Stimulated activated CD4-positive, alpha-beta T cell treated with anti-CD3 and anti-CD28 coated beads, Interleukin-1b, Interleukin-23, amount 100 ng/mL, for 1 hour (primary cell): ENCODE measurements at places on chromosomes 1 and 21.

DNA sequence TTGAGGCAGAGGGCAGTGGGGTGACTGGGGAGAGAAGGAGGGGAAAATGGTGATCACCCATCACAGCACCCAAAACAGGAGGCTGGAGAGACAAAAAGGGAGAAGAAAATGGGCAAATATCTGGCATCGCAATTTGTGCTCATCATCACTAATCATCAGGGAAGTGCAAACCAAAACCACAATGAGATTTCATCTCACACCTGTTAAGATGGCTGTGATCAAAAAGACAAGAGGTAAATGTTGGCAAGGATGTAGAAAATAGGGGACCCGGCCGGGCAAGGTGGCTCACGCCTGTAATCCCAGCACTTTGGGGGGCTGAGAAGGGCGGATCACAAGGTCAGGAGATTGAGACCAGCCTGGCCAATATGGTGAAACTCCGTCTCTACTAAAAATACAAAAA, 74.0 kb downstream of the KIF14 start:
- no peak for DNase-seq

GRCh38 chr21:38997051-38997842, 186.0 kb downstream of the PSMG1 start:
- DNase-seq: no peak

- no peak for DNase-seq
Measured at GRCh38 chr1:153081736-153082135, 10.3 kb upstream of the SPRR2B start.

- DNase-seq: no peak
Measured at GRCh38 chr1:150905301-150905700, 18.4 kb downstream of the CTXND2 start.

DNA sequence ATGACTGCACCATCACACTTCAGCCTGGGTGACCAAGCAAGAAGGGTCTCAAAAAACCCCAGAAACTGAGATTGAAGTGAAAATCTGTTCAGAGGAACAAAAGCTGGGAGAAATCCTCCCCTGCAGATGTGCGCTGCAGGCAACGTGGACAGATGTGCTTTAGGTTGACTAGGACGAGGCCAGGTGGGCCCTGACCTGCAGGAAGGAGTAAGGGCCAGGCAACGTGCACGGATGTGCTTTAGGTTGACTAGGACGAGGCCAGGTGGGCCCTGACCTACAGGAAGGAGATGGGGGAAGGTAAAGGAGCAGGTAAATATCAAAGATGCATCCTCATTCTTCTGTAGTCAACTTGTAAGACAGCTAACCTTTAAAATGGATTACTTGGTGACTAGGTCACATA, 2.5 kb upstream of the KRTAP12-1 start:
- DNase-seq: no peak

GRCh38 chr1:31510304-31510703, 66.0 kb upstream of the TINAGL1 start:
- no peak for DNase-seq

- DNase-seq: no peak
Measured at GRCh38 chr1:68470388-68470970, 20.7 kb upstream of the RPE65 start.

GRCh38 chr1:61141288-61142042, 59.1 kb downstream of the NFIA start:
- no peak for DNase-seq

DNA sequence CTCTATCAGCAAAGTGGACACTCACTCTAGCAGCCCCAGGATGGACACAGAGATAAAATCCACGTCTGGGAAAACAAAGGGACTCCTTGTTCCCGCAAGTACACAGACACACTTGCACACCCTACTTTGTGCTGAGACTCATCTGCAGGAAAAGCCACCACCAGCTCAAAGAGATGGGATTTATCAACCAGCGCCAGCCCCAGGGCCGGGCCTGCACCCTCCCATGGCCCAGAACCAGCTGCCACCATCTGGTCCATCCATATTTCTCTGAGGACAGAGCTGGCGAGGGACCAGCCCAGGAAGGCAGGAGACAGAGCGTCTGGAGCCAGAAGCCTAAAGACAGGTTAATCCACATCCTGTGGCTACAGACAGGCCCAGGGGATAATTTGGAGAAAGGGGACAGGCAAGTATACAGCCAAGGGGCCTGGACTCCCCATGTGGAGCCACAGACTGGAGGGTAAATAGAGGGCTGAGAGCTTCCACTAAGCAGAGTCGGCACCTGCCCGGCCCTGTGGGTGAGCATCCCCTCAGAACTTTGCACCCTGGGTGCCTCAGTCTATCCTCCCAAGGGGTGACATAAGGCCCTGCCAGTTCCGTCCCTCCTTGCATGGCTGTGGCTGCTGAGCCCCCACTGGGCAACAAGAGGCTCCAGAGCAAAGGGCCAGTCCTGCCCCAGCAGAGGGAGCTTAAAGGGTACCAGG, 233.9 kb downstream of the PTPRU start:
- no peak for DNase-seq

DNA sequence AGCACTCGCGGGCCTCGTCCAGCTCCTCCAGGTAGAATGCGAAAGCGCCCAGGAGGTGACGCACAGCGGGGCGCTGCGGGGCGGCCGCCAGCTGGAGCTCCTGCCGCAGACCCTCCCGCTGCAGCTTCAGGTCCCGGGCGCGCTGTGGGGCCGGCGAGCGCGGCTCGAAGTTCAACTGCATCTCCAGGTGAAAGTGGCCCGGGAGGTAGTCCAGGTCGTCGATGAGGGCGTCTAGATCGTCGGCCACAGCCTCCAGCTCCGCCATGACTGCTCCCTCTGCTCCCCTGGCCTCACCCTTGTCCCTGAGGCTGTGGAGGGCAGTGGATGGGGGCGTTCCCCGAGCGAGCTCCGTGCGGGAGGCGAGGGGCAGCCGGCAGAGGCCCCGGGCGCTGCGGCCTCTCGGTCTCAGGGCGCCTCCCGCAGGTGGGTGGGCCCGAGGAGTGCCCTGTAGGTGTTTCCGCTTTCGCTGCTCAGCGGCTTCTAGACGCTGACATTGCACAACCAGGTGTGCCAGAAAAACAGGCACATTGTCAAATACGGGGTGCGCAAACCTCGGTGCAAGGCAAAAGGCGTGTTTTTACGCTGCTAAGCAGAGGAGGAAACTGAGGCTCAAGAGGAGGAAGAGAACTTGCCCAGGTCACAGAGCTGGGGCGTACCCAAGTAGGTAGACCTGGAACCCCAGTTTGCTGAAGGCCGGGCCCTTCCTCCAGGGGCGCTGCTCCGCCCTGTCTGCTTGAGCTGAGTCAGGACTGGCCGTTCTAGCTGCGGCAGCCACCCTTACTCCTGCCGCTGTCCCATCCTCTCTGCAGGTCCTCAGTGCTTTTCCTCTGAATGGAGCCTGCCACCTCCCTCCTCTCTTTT, at the start of gene TTC22:
Gene TTC22 (minus strand): TSS at position 425 of the 861 bp plus-strand sequence. CDS start 160 bp downstream, at position 265.
- DNase-seq: peak; percentile 23

DNA sequence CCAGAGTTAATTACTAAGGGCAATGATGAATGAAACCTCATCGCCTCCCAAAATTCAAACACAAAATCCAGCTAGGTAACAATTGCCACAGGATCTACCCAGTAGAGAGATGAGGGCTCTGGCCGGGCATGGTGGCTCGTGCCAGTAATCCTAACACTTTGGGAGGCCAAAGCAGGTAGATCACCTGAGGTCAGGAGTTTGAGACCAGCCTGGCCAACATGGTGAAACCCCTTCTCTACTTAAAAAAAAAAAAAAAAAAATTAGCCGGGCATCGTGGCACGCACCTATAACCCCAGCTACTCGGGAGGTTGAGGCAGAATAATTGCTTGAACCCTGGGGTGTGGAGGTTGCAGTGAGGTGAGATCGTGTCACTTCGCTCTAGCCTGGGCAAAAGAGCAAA, 15.8 kb downstream of the CD2 start:
- DNase-seq: no peak

DNA sequence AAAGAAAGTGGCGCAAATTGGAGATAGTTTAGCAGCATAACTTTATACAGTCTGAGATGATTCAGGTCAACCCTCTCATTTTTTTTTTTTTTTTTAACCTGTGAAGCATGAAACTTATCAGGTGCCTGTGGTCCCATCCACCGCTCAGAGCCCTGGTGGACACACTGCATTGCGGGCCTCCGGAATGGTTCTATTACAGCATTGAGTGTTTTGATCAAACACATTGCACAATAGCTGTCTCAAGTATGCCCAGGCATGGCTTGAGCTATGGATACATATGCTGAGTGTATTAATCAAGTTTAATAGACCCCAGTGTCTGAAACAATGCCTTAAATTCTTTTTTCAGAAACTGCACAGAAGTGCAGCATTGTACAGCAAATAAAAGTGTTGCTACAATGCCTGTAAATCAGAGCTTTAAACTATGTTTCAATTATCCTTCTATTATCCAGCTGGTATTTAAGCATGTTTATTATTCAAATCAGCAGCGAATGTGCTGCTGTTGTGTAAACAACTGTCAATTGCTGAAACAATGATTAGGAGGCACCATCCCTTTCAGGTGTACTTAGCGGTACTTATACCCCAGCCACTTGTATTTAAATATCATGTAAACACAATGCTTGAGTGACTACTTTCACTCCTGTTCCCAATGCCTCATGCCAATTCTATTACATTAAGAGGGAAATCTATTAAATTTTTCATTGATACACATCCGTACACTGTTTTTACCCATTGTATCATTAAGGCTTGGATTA, 456.6 kb downstream of the RPS6KC1 start:
- DNase-seq: no peak

DNA sequence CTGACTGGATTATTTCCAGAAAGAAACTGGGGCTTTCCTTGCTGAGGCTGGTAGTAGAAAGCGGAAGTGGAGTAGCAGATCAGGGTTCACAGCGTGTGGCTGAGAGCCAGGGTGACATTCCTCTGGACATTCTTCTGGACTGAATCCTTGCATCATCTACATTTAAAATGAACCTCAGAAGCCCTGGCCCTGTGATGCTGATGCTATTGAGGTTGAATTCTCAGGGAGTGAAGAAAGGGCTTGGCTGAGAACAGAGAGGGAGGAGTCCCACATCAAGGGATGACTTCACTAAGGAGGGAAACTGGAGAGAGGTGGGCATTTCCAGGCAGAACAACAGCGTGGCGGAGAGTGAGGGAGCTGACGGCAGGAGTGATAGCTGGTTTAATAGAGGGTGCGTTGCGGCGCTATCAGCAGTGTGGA, 102.3 kb upstream of the LMO4 start:
- DNase-seq: no peak

DNA sequence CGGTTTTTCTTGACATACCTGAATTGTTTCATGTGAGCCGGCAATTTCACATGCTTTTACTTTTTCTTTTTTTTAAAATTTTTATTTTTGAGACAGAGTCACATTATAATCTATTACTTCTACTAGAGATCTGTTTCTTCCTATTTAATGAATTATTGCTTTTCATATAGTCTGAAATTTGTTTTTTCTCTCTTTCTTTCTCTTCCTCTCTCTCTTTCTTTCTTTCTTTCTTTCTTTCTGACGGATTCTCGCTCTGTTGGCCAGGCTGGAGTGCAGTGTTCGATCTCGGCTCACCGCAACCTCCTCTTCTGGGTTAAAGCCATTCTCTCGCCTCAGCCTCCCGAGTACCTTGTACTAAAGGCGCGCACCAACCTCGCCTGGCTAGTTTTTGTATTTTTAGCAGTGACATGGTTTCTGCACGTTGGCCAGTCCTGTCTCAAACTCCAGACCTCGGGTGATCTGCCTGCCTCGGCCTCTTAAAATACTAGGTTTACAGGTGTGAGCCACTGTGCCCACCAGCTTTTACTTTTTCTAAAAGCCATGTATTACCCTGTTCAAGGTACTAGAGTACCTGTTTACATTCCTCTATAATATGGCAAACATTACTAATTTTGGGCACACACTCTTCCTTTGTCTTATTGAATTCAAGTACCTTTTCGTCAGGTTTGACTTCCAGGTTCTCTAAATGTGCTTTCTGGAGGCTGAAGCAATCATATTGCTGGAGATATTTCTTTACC, 86.5 kb upstream of the RHOU start:
- no peak for DNase-seq

DNA sequence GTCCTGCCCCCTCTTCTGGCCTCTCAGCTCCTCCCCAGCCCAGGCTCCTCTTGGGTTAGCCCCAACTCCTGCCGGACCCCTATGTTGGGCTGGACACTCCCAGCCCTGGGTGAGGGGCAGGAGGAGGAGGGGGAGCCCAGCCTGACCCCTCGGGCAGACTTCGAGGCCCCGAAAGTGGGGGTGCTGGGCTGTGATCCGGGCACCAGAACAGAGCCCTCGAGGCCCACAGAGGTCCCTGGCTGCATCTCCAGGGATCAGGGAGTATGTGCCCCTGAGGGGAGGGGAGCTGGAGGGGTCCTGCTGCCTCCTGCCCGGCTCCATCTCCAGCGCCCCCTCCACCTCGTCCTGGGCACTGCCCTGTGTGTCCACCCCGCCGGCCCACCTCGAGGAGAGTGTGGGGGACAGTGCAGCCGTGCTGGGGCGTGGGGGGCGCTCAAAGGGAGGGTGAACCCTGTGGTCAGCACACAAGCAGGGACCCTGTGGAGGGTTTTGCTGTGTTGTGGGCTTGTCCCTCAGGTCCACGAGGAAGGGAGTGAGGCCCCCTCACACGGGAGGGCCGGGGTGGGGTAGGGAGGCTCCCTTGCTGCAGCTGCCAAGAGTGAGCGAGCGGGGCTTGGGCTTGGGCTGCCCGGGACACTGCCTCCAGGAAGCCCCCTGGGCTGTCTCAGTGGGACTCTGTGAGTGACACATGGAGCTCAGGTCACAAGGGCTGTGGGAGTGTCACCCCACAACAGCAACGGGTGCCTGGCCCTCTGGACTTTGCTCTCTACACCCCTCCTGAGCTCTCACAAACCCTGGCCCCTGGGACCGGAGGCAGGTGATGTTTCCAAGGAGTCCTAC, 54.4 kb downstream of the COL18A1 start:
- no peak for DNase-seq

- DNase-seq: no peak
Measured at GRCh38 chr1:211377539-211378450, 51.2 kb downstream of the TRAF5 start.

GRCh38 chr1:23699280-23700179, 7.9 kb downstream of the RPL11 start:
- no peak for DNase-seq

GRCh38 chr1:245698860-245699259, 544.1 kb downstream of the KIF26B start:
- no peak for DNase-seq

DNA sequence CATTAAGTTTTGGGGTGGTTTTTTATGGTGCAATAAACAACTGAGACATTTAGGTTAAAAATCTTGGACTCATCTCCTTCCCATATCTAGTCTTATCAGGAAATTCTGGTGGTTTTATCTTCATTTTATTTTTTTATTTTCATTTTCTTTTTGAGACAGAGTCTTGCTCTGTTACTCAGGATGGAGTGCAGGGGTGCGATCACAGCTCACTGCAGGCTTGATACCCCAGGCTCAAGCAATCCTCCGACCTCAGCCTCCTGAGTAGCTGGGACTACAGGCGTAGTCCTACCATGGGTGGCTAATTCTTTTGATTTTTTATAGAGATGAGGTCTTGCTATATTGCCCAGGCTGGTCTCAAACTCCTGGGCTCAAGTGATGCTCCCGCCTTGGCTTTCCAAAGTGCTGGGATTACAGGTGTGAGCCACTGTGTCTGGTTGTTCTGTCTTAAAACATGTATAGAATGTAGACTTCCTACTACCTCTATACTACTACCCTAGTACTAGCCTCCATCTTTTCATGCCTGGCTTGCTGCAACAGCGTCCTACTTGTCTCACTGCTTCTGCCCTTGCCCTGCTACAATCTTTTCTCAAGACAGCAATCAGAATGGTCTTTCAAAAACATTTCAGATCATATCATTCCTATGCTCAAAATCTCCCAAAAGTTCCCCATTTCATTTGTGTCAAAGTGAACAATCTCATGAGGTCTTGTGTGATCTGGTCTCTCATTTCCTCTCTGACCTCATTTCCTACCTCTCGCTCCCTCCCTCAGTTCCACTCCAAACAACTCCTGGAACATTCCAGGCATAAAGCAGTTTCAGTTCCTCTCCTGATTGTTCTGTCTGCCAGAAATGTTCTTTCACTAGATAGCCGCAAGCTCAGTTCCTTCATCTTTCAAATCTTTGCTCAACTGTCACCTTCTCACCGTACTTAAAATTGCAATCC, 5.9 kb upstream of the FCGR2A start:
- DNase-seq: no peak
